ENCODE measurements at places on chromosomes 3 and 15.

GRCh38 chr3:73433079-73433478 is 191.7 kb downstream of the PDZRN3 start:
- no peak for DNase-seq

- no peak for DNase-seq
These were observed 127.2 kb downstream of the SHOX2 start for GRCh38 chr3:157979022-157979421.

GRCh38 chr3:64088408-64089205 is 65.3 kb upstream of the PSMD6 start:
- no peak for DNase-seq

DNA sequence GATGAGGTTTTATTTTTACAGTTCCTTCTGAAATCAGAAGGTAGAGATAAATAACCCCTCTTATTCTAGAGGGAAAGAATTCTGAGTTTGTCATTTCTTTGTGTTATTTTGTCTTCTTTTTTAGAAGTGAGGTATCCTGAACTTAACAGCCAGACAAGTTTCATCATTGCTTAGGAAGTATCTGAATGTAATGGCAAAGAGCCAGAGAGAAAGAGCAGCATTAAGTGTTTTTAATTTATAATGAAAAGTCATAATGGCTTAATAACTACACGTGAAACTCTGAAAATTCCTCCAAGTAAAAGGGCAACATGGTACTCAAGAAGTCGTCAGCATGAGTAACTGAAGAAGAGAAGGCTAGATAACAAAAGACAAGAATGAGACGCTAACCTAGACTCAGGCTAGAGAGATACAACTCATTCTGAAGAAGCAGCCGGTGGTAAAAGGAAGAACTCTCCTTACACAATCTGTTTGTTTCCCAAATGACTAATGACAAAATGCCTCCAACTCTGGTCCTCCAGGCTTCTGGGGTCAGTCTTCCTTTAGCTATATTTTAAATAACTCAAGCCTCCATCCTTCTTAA is 116.2 kb upstream of the NECTIN3 start:
- DNase-seq = no peak

DNA sequence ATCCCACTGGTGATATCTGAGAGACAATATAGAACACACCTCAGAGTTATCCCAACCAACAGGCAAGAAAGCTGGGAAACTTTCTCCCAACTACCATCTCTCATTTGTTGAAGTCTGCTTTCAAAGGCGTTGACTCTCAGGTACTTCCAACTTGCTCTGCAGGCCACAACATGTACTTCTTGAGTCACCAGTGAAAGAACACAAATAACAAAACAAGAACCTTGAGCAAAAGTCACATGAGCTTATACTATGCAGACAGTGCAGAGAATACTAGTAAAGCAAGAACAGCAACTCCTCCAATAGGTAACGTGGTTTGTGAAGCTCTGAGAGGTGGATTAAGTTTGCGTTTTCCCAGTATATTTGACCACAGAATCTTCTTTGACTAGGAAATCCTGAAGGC is 20.6 kb downstream of the SNTN start:
- DNase-seq = no peak

DNA sequence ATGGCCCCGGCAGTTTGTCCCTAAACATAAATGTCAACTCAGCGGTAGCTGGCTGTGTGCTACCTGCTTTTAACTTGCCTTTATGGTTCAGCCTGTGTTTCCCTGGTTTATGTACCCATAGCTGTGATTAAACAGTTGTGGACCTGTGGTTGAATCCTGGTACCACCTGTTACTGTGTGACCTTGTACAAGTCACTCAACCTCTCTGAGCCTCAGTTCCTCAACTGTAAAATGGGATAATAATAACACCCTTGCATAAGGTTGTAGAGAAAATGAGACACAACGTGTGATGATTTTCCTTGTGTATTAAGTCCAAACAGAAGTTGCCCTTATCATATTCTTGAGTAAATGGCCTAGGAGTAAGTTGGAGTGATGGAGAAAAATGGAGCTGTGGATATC is 6.3 kb downstream of the GALNT15 start:
- no peak for DNase-seq
